ENCODE measurements at places on chromosomes 3 and 15. TPM values are rescaled to one million over a fixed set of nuclear protein-coding genes. Genes with fewer than 3 reads are reported as not detected.

Gene TRIM59
- 47.8 TPM for total RNA-seq

Gene ADAMTSL3
- 2.0 TPM for total RNA-seq

Gene TBL1XR1
- 73.2 TPM for total RNA-seq

Gene BLOC1S6
- 105 TPM for total RNA-seq

Gene NANOGP8
- not detected for total RNA-seq

Gene KIF7
- total RNA-seq, result 10.6 TPM

Gene CHRNA5
- 1.6 TPM for total RNA-seq

Gene CORO2B
- total RNA-seq, result 8.1 TPM

Gene MNS1
- 7.0 TPM for total RNA-seq

Gene GALNT15
- total RNA-seq, result 10.9 TPM

Gene PPM1M
- 42.4 TPM for total RNA-seq

Gene DOCK3
- 0.36 TPM for total RNA-seq

Gene SYNPR
- total RNA-seq, result not detected

Gene SLC22A13
- 0.45 TPM for total RNA-seq

- DNase-seq, result peak; percentile 57
These were observed 127.8 kb downstream of the RBMS3 start for GRCh38 chr3:29408676-29409075.

- no peak for DNase-seq
These were observed 114.8 kb downstream of the IGF1R start for GRCh38 chr15:98763179-98763578.

DNA sequence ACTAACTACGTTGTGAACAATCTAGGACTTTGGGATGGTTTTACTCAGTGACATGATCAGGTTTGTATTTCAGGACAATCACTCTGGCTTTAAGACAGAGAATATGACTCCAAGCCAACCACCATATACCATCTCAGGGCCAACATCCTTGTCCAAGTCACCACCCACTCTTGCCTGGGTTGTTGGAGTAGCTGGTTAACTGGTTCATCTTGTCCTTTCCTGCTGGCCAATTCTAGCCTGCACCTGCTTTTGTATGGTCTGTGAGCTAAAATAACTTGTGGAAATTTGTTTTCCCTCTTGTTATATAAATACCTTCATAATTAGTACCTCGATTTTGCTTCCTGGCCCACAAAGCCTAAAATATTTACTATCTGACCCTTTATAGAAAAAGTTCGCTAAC lies 306.8 kb upstream of the STT3B start:
- DNase-seq, result no peak

DNA sequence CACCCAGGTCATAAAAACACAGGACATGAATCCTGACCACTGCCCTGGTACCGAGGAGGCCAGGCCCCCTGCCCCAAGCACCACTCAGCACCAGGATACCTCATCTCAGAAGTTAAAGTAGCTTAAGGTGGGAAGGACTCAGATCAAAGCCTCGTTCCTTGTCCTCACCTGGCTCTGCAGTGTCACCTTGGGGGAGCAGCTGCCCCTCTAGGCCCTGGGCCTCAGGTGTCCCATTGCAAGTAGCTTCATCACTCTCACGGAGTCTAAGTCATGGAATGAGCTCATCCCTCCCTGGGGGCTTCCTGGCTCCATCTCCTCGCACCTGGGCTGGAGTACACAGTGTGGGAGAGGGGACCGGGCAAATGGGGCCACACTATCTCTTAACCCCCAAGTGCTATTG lies 148.0 kb downstream of the TPRA1 start:
- DNase-seq, result no peak

GRCh38 chr3:196969134-196969659 lies 564 bp upstream of the PIGZ start:
- no peak for DNase-seq

GRCh38 chr3:17179381-17180205 lies 294.8 kb downstream of the PLCL2 start:
- peak; percentile 35 for DNase-seq

DNA sequence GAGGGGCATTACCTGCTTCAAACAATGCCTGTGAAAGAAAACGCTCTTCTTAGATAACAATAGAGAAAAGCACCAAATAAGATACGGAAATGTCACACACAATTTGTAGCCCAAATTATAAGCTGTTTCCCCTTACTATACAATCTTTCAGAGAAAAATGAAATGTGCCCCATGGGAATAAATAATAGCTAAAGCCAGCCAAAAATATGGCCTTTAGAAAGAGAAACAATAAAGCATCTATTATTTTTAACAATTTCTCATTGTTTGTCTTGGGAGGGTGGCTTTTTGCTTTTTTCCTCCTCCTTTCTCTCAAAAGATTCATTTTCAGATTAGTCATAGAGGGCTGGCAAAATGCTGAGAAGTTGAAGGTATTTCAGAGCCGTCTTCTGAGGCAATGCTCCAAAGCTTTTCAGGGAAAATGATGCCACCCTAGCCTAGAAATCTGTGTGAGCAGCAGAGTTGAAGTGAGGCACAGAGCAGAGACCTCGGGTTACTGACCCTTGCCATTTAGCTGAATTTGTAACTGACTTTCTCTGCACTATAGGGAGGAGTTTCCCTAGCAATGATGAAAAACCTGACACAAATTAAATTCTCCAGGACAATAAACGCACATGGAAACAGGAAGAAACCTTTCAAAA lies 86.3 kb upstream of the PRICKLE2 start:
- peak; percentile 79 for DNase-seq

DNA sequence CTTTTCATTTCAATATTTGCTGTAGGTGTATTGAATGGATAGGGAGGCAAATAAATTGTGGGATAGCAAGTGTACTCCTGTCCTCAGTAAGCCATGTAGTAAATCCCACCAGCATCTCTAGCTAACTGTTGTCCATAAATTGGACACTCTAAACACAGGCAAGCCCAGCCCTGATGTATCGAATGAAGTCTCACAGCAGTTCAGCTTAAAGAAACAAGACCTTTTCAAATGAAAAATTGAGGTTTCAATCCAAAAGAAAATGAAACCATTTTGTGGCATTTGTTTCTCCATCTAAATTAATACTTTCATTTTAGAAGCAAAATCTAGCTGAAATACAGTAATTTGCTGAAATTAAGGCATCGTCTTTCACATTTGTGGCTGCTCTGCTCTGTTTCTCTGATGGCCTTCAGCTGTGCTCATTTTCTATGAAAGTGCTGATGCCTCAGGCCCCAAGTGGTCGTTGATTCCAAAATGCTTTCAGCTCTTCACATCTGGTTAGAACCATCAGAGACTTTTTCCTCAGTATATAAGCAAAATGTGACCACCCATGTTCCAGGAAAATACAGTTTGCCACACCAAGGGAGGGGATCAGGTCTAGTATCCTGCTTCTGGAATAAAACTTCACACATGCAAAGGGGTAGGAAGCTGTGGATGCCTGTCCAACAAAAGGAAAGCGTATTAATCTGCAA lies 245.0 kb downstream of the ZMAT3 start:
- no peak for DNase-seq

- no peak for DNase-seq
These were observed 395.8 kb upstream of the CCDC54 start for GRCh38 chr3:106981392-106981791.

GRCh38 chr3:104614564-104614963 lies 752.1 kb upstream of the ALCAM start:
- no peak for DNase-seq

- no peak for DNase-seq
These were observed 38.4 kb downstream of the IQSEC1 start for GRCh38 chr3:13034861-13035260.

GRCh38 chr3:34022147-34022546 lies 223.7 kb downstream of the PDCD6IP start:
- no peak for DNase-seq

DNA sequence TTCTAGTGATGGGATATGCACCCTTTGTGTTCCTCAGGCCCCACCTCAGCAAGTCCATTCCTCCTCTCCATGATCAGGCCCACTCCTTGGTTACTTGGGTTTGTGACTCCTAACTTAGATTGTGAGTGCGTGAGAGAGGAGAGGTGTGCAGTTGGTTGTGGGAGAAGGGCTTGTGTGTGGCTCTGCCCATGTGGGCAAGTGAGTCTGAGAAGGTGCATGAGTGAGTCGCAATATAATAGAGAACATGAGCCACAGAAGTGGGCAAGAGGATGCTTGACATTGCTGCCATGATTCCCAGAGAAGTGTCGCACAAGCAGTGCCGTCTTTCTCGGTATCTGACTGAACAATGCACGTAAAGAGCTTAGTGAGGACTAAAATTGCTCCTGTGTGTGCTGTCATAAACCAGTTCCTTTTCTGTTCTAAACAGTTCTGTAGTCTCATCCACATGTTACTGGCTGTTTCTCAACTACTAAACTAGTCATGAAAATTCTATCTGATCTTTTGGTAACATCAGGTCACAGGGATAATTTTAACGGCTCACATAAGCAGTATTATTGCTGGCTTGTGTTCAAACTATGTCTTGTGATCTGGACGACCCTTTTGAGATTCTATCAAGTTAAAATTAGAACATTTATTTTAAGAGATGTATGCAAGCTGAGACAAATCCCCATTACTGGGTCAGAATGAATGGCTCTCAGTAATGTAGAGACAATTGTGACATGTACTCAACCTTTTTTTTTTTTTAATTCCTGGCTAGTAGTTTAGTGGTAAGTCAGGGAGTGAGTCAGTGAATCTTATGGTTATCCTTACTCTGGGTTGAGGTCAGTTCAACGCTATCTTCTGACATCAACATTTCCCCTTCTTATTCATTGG lies 25.6 kb downstream of the GYG1 start:
- peak; percentile 91 for DNase-seq

DNA sequence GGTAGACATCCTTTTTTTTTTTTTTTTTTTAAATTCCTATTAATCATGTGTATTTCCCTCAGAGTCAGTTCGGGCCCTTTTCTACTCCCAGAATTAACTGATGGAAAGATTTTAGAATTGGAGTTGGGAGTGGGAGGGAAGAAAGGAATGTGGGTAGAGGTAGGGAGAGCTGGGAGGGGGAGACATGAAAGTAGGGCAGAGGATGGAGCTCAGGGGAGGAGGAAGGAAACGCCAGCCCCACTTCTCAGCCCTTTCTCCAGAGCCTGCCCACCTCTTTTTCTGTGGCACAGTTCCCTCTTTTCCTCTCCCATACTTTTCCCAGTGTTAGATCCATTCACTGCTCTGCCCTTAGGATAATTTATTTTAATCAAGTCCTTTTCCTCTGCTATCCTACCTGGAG lies 129.4 kb downstream of the VPS8 start:
- no peak for DNase-seq

DNA sequence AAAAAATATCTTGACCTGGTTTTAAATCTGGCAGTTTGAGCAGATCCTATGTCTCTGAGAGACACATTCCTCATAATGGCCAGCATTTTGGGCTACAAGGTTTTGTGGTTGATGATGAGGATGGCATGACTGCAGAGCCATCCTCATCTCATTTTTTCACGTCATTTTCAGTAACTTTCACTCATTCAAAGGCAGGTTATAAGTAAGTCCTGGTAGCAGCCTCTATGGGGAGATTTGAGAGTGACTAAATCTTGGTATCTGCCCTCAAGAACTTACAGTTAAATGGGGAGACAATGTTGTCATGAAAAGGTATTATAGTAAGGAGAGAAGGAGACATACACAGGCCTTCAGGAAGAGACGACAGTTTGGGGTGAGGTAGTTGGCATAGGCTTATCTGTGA lies 14.5 kb downstream of the TIGIT start:
- DNase-seq, result no peak

GRCh38 chr3:172666181-172666872 lies 44.5 kb downstream of the NCEH1 start:
- DNase-seq, result no peak
